ENCODE measurements at places on chromosomes 4 and X. TPM values are rescaled to one million over a fixed set of nuclear protein-coding genes. Genes with fewer than 3 reads are reported as not detected.

Gene IGBP1
- total RNA-seq = 33.0 TPM

Gene GAGE13
- not detected for total RNA-seq

Gene GK
- 103 TPM for total RNA-seq

Gene MAGEA3
- total RNA-seq = not detected

Gene HERC5
- total RNA-seq = 8.4 TPM

DNA sequence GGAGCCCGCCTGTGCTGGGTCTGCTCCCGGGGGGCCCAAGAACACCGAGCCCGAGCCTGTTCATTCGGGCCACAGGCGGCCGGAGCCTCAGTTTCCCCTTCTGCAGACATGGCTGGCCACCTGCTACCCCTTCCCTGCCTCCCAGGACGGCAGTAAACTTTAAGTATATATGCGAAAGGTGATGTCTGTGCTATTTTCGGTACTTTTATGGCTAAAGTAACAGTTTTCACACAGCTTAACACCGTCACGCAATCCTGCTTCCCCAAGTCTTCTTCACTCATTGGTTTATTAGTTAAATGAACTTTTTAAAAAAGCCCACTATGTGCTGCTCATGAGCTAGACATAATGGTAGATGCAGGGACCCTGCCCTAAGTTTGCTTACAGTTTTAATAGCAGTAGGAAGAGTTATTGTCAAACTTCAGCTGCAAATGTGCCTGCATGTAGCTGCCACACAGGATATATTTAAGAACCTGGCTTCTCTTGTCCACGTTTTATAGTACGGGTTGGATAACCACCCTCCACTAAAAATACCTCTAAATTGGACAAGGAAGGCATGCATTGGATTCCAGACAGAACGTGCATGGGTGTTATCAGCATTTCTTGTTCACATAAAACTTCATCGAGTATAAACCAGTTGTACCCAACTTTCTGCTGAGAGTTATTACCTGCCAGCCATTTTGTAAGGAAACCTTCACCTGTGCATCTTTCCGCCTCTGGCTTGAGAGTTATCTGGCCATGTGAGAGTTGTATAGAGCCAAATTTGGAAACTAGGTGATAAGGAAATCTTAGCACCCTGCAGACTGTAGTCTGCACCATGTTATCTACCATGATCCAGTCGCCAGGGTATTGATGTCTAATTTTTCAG, 741 bp downstream of the ANAPC4 start:
- H3K4me3 ChIP-seq = no peak overlapping the region
- H3K4me1 ChIP-seq = peaks cover 4% of the 10 kb centered on the region
- peaks cover 17% of the 10 kb centered on the region for H3K36me3 ChIP-seq
- no peak for DNase-seq

GRCh38 chr4:13548059-13548983, 4.0 kb upstream of the NKX3-2 start:
- H3K36me3 ChIP-seq = peaks cover 10% of the 10 kb centered on the region
- H3K27ac ChIP-seq = no peak overlapping the region
- H3K27me3 ChIP-seq = peaks cover 58% of the 10 kb centered on the region
- peak overlapping the region; percentile 70 for H3K4me3 ChIP-seq

DNA sequence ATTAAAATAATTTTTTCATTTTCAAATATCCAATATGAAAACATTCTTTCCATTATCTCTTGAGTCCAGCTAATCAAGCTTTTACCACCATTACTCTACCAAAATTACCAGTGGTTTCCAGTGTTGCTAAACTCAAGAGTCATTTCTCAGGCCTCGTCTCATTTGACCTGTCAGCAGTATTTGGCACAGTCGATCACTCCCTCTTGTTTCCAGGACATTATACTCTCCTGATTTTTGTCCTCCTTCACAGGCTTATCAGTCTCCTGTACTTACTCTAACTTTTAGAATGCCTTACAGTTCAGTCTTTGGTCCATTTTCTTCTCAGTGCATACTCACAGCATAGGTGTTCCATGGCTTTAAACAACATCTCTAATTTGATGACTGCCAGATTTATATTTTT, 11.6 kb downstream of the USP38 start:
- H3K4me3 ChIP-seq = no peak overlapping the region
- no peaks in the 10 kb centered on the region for H3K27me3 ChIP-seq
- peaks cover 68% of the 10 kb centered on the region for H3K36me3 ChIP-seq

GRCh38 chr4:28966982-28967381, 1753.2 kb upstream of the PCDH7 start:
- H3K36me3 ChIP-seq = no peaks in the 10 kb centered on the region
- DNase-seq = no peak
- H3K27me3 ChIP-seq = no peaks in the 10 kb centered on the region
- H3K4me3 ChIP-seq = no peak overlapping the region
- no peak overlapping the region for H3K27ac ChIP-seq
- no peaks in the 10 kb centered on the region for H3K4me1 ChIP-seq

DNA sequence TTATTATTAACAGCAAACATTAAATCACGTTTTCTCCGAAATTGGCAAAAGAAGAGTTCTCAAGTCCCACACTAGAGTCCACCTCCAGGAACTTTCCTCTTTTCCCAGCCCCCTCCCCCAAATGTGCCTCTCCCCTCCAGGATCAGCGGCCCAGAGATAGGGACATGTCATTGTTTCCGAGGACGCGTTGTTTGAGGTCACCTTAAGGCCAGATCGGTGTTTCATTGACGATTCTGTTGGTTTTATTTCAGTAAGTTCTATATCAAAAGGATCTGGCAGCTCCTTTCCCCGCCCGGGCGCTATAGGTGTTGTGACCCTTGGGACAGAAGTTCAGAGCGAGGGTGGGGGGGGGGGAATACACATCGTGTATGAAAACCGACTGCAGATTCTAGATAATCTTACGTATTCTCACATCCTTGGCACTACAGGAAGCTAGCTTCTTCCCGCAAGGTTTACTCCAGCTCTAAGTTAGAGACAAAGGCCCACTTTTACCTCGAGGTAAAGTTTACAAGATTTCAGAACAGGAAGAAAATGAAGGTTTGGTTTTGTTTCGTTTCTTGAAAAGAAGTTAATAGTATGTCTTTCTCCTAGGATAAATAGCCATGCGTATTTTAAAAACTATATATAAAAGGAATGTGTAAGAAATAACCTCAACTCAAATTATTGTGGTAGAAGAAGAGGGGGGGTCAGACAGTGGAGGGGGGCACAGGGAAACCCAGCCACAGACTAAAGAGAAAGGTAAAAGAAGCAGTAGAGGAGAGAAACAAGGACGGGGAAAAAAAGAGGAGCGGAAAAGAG, 739 bp upstream of the MSX1 start:
- H3K4me1 ChIP-seq = peaks cover 9% of the 10 kb centered on the region
- no peak for DNase-seq
- H3K36me3 ChIP-seq = no peaks in the 10 kb centered on the region
- H3K27me3 ChIP-seq = peaks cover 72% of the 10 kb centered on the region
- peak overlapping the region; percentile 30 for H3K4me3 ChIP-seq

GRCh38 chr4:4383085-4383484, 3.8 kb upstream of the NSG1 start:
- DNase-seq = no peak
- no peak overlapping the region for H3K4me3 ChIP-seq
- H3K4me1 ChIP-seq = peaks cover 1% of the 10 kb centered on the region
- no peak overlapping the region for H3K27ac ChIP-seq

GRCh38 chr4:56185901-56186300, 201.4 kb downstream of the AASDH start:
- H3K4me1 ChIP-seq = peaks cover 18% of the 10 kb centered on the region
- H3K36me3 ChIP-seq = no peaks in the 10 kb centered on the region
- H3K4me3 ChIP-seq = no peak overlapping the region
- no peaks in the 10 kb centered on the region for H3K27me3 ChIP-seq
- no peak for DNase-seq

GRCh38 chrX:66035667-66036066, 4.2 kb downstream of the VSIG4 start:
- no peaks in the 10 kb centered on the region for H3K27me3 ChIP-seq
- no peak overlapping the region for H3K27ac ChIP-seq
- H3K4me1 ChIP-seq = peaks cover 2% of the 10 kb centered on the region
- DNase-seq = no peak
- H3K36me3 ChIP-seq = no peaks in the 10 kb centered on the region
- H3K4me3 ChIP-seq = no peak overlapping the region

DNA sequence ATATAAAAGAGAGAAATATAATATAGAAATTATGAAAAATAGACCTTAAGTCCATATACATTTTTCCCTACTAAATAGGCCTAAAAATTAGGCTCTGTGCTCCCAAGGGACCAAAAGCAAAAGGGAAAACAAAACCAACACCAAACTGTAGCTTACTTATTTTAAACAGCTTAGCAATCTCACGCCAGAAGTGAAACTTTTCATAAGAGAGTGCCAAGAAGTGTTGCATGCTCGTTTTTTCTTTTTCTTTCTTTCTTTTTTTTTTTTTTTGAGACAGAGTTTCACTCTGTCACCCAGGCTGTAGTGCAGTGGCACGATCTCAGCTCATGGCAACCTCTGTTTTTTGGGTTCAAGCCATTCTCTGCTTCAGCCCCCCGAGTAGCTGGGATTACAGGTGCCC, 250.4 kb downstream of the TMA16 start:
- no peaks in the 10 kb centered on the region for H3K36me3 ChIP-seq
- no peak overlapping the region for H3K4me3 ChIP-seq
- H3K27ac ChIP-seq = no peak overlapping the region

- no peak for DNase-seq
- no peak overlapping the region for H3K4me3 ChIP-seq
- no peaks in the 10 kb centered on the region for H3K27me3 ChIP-seq
- H3K36me3 ChIP-seq = no peaks in the 10 kb centered on the region
- no peaks in the 10 kb centered on the region for H3K4me1 ChIP-seq
These were observed 35.1 kb downstream of the FHL1 start for GRCh38 chrX:136182414-136182813.

- DNase-seq = no peak
- H3K4me3 ChIP-seq = no peak overlapping the region
These were observed 93.3 kb downstream of the RASGEF1B start for GRCh38 chr4:81378386-81378785.

- H3K27ac ChIP-seq = no peak overlapping the region
- no peak for DNase-seq
- H3K4me3 ChIP-seq = no peak overlapping the region
- H3K27me3 ChIP-seq = peaks cover 10% of the 10 kb centered on the region
These were observed 81.8 kb upstream of the NDP start for GRCh38 chrX:44054863-44055601.

- H3K4me3 ChIP-seq = no peak overlapping the region
- H3K27ac ChIP-seq = no peak overlapping the region
- no peaks in the 10 kb centered on the region for H3K4me1 ChIP-seq
- no peaks in the 10 kb centered on the region for H3K27me3 ChIP-seq
- no peaks in the 10 kb centered on the region for H3K36me3 ChIP-seq
These were observed 387.3 kb upstream of the ADGRL3 start for GRCh38 chr4:60812811-60813210.

- H3K27ac ChIP-seq = no peak overlapping the region
- no peaks in the 10 kb centered on the region for H3K27me3 ChIP-seq
- peaks cover 52% of the 10 kb centered on the region for H3K36me3 ChIP-seq
- no peak for DNase-seq
- H3K4me1 ChIP-seq = no peaks in the 10 kb centered on the region
These were observed 195.6 kb downstream of the NPNT start for GRCh38 chr4:106090826-106091225.

GRCh38 chr4:26081795-26082498, 167.9 kb downstream of the SMIM20 start:
- H3K36me3 ChIP-seq = peaks cover 27% of the 10 kb centered on the region
- no peaks in the 10 kb centered on the region for H3K27me3 ChIP-seq
- DNase-seq = no peak
- H3K27ac ChIP-seq = peak overlapping the region; percentile 93
- peaks cover 79% of the 10 kb centered on the region for H3K4me1 ChIP-seq

DNA sequence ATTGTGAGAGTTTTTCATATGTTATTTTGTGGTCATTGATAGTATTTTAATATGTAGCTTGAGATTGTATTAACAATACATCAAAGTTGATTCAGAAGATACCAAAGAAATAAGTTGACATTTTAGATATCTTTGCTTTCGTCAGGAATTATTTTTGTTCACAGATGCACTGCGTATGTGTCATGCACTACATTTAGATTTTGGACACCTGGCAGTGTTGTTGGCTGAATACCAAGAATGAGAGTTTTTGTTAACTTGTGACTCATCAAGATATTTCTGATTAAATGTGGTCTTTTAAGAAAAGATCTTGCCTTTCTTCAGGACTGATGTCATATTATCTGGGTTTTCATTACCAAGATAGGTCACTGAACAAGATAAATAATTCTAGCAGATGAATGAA, 633.4 kb downstream of the CENPC start:
- H3K27ac ChIP-seq = no peak overlapping the region
- H3K4me3 ChIP-seq = no peak overlapping the region
- no peaks in the 10 kb centered on the region for H3K4me1 ChIP-seq
- DNase-seq = no peak

DNA sequence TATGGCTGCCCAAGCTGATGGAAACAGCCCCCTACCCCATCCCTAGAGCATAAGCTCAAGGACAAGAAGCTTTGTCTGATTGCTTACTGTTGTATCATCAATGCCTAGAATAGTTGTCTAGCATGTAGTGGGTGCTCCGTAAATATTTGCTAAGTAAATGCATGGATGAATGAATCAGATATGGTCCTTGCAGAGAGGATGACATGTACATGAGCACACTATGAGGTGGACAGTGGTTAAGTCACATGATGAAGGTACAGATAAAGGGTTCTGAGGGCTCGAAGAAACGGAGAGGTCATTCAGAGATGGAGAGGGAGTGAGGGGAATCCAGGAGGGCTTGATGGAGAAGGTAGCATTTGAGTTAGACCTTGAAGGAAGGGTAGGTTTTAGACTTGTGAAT, 214.2 kb downstream of the RBMX2 start:
- no peak overlapping the region for H3K27ac ChIP-seq
- H3K36me3 ChIP-seq = no peaks in the 10 kb centered on the region
- DNase-seq = no peak
- H3K4me3 ChIP-seq = no peak overlapping the region
- no peaks in the 10 kb centered on the region for H3K27me3 ChIP-seq

- H3K4me1 ChIP-seq = peaks cover 7% of the 10 kb centered on the region
- peaks cover under 1% of the 10 kb centered on the region for H3K27me3 ChIP-seq
- no peak overlapping the region for H3K27ac ChIP-seq
- H3K4me3 ChIP-seq = no peak overlapping the region
- H3K36me3 ChIP-seq = no peaks in the 10 kb centered on the region
These were observed 30.9 kb upstream of the INTS6L start for GRCh38 chrX:135489542-135489941.

GRCh38 chrX:40871385-40872082, 136.2 kb upstream of the MED14 start:
- no peaks in the 10 kb centered on the region for H3K36me3 ChIP-seq
- DNase-seq = no peak
- H3K4me1 ChIP-seq = peaks cover 5% of the 10 kb centered on the region
- peaks cover 2% of the 10 kb centered on the region for H3K27me3 ChIP-seq
- no peak overlapping the region for H3K4me3 ChIP-seq

DNA sequence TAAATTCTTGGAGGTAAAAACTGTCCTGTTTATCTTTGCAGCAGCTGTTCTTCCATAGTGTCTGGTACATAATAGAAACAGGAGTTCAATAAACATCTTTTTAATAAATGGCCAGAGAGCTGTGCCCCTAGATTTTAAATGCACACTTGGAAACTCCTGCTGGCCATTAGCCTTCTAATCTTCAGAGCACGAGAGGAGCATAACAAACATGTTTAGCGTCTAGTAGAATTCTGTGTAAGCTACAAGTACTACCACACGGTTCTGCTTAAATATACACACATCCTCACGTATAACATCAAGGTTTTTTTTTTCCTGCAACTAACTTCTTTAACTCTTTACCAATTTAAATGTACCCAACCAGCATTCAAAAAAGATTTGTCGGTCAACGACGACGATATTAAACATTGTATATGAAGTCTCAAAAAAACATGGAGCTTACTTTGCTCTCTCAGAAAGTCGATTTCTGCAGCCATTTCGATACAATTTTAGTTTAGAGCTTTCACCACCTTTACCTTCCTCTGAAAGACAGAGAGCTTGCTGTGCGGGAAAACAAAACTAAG, 628 bp downstream of the SCLT1 start:
- peaks cover 41% of the 10 kb centered on the region for H3K4me1 ChIP-seq
- DNase-seq = no peak
- peaks cover 13% of the 10 kb centered on the region for H3K36me3 ChIP-seq
- H3K27me3 ChIP-seq = no peaks in the 10 kb centered on the region

All from activated T-helper 2 cell treated with anti-CD3 and anti-CD28 coated beads, Interferon-gamma antibody, Interleukin-2, Interleukin-4, amounts not matched to agents 10 μg/mL and 5 μg/mL and 100 μg/mL, durations not matched to agents 14 hours and 24 hours and 36 hours (primary cell).